Left ventricle myocardium inferior (tissue), 1 donor: ENCODE measurements at places on chromosomes 6 and 20. TPM values are rescaled to one million over a fixed set of nuclear protein-coding genes. Genes with fewer than 3 reads are reported as not detected.

Gene SCRT2
- not detected for total RNA-seq

Gene SPTLC3
- total RNA-seq = 9.0 TPM

Gene SLC17A3
- not detected for total RNA-seq

Gene MUC21
- total RNA-seq = not detected

Gene EGFL8
- 9.2 TPM for total RNA-seq
